ENCODE measurements at places on chromosomes 13 and 19.

- no peak for DNase-seq
Measured at GRCh38 chr13:94327318-94327717, 152.2 kb downstream of the DCT start.

DNA sequence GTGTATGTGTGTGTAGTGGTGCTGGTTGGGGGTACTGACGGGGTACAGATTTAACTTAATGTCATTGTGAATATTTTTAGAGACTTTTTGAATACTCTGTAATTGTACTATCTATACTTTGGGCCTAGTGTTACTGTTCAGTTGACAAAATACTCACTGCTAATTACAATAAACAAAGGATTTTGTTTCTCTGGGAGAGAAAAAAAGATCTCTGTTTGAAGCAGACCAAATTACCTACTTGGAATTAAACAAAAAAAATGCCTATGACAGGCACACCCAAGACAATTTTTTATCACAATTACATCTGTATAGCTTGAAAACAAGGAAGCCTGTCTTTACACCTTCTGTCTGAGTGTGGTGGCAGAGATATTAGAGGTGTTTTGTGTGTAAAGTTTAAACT is 45.1 kb downstream of the OLFM4 start:
- no peak for DNase-seq

DNA sequence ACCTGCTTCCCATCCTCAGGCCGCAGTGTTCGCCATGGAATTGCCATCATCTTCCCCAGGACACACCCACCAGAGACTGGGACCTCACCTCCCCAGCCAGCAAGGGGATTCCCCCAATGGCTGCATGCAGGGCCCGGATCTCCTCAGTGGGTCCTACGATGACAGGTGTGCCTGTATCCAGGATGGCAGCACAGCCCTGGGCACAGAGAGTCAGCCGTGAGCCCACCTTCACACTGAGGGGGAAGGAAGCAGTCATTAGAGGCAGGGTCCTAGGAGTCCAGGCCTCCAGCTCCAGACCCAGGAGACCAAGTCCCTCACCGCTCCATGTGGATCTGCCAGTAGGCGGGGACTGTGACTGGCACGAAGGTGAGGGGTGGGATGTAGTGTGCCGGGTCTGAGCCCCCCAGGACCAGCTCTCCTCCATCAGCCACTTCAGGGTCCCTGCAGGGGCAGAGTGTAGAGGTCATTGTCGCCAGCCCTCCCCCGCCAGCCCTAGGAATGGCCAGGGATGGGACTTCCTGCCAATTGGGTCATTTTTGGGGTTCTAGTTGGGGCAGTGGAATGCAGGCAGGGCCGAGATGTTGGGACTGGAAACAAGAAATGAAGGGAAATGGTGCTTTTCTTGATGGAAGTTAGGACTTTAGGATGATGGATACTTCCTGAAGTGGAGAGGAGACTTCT is 5.7 kb upstream of the KCNC3 start:
- DNase-seq = no peak

- DNase-seq = no peak
Measured at GRCh38 chr19:51417107-51417809, at the start of gene SIGLEC10. Gene SIGLEC10 (minus strand): TSS chr19:51417642. CDS start chr19:51417581, 61 bp downstream.

- DNase-seq = no peak
Measured at GRCh38 chr13:94711561-94712286, 621 bp downstream of the SOX21 start.

GRCh38 chr13:107373551-107373950 is 805.6 kb upstream of the ARGLU1 start:
- no peak for DNase-seq

DNA sequence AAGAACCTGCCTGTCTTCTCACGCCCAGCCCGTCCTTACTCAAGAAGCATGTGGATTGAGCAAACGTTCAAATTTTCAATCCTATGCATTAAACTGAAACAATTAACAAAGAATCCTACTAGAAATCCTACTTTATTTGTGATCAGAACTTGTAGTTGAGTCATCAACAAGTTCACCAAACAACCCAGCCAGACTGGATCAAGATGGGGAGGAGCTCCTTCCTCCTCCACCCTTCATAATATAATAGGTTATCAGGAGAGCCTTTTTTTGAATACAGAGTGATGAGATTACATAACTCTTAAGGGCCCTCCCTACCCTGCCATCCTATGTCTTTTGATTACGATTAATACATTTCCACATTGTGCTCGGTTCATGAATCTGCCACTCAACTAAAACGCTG is 32.7 kb downstream of the SOX21 start:
- no peak for DNase-seq

GRCh38 chr19:15464394-15465385 is at the start of gene RASAL3:
Gene RASAL3 (minus strand): TSS chr19:15464544. CDS start chr19:15464358, 186 bp downstream.
- DNase-seq = peak; percentile 41

DNA sequence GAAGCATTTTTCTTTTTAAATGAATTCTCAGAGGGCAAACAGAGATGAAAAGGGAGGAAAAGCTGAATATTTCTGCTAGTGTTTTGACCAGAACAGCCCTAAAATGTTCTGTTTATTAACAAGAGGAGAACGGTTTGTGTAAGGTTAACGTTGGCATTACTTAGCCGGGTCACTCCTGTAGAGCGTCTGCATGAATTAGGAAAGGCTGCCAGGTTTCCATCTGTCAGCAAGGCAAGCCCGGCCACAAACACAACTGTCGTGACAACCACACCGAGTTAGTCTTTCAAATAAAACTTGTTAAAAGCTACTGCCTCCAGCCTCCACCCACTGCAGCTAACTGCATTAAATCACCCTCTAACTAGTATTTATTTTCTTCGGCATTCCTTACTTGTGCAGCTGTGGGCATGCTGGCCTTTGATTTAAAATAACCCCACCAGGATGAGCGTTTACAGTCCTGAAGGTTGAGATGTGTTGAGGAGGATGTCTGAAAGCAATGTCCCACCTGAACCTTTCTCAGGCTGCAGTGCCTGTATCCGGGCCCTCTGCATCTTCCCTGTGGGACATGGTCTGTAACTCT is 527.9 kb downstream of the FGF9 start:
- no peak for DNase-seq

GRCh38 chr19:30791088-30791487 is 418.9 kb downstream of the ZNF536 start:
- DNase-seq = no peak

- DNase-seq = no peak
Measured at GRCh38 chr19:10924597-10924996, 3.8 kb downstream of the YIPF2 start.

- no peak for DNase-seq
Measured at GRCh38 chr13:114059946-114060860, 72.2 kb downstream of the RASA3 start.

DNA sequence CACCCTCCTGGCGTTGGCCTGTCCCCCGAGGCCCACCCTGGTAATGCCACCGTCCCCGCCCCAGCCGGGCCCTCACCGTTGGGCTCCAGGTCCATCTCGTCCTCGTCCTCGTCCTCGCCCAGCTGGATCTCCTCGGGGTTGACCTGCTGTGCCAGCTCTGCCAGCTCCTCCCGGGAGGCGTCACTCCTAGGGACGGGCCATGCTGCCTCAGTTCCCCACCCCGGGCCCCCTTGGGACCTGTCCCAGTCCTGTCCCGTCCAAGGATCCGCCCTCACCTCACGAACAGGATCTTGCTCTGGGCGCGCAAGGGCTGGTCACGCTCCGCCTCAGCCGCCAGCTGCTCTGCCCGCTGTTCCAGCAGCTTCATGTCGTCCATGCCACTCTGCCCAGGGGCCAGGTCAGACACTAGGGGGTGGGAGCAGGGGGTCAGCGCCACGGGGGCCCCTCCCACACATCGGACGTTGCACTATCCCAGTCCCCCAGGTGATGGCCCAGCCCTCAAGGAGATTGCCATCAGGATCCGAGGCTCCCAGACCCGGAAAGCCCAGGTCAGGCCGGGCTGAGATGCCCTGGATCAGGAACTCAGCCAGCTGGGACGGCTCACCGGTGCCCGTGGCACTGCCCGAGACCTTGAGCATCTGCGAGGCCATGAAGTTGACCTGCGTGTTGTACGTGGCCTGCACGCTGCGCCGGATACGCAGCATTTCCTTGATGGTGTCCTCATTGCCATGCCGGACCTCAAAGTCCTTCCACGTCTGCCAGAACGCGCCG is 9.5 kb downstream of the XAB2 start:
- no peak for DNase-seq

GRCh38 chr19:50486823-50487515 is 10.3 kb upstream of the GARIN5A start:
- DNase-seq = no peak

DNA sequence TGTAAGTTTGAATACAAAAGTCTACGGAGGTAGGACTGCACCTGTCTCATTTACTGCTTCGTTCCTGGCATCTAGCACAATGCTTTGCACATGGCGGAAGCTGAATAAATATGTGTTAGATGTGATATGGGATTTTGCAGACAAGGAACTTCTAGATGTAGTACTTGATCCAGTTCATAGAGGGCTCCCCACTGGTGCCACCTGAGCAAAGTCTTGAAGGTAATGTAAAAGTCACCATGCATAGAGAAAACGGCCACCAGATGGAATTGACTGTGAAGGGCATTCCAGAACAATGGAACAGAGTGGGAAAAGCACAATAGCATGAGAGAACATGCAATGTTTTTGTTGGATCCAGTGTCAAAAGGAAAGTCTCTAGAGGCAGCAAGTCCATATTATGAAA is 209.3 kb downstream of the HS6ST3 start:
- no peak for DNase-seq

DNA sequence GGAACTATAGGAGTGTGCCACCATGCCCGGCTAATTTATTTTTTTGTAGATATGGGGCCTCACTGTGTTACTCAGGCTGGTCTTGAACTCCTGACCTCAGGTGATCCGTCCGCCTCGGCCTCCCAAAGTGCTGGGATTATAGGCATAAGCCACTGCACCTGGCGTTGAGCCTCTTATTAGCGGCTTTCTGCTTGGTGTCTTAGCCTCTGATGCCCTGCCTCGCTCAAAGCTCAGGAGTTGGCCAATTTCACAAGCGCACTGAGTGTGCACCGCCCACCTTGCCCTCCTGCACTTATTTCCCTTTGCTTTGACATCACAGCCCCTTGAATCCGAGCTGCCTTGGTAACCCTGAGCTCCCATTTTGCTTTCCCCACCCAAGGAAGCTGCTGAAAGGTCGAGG is 10.1 kb downstream of the YIPF2 start:
- DNase-seq = no peak

GRCh38 chr19:22427547-22427946 is 5.4 kb upstream of the ZNF98 start:
- DNase-seq = no peak

GRCh38 chr19:35727956-35728706 is 10.3 kb downstream of the KMT2B start:
- no peak for DNase-seq

DNA sequence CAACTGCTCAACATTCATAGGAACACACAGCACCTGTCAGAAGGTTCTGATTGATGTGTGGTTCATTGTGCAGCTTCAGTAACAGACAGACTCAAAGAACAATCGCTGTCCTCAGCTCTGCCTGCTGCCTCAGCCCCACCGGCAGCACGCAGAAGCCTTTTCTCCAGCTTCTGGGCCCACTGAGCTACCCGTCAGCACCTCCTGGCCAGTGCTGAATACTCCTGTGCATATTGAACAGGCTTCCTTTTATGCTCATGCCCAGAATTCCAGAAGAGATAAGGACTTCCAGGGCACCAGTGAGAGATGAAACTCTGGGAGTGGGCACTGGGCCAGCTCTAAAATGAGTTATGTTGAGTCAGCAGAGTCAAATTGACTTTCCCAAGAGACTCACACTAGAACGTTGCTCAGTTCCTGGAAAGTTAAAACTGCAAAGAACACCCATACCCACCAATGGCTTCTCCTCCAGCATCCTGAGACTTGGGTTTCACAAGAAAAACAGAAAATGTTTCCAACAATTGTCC is 119.3 kb downstream of the COL4A1 start:
- no peak for DNase-seq

GRCh38 chr13:40341096-40341471 is 325.4 kb downstream of the FOXO1 start:
- DNase-seq = no peak

- DNase-seq = no peak
Measured at GRCh38 chr13:30355384-30355699, 48.0 kb upstream of the KATNAL1 start.

DNA sequence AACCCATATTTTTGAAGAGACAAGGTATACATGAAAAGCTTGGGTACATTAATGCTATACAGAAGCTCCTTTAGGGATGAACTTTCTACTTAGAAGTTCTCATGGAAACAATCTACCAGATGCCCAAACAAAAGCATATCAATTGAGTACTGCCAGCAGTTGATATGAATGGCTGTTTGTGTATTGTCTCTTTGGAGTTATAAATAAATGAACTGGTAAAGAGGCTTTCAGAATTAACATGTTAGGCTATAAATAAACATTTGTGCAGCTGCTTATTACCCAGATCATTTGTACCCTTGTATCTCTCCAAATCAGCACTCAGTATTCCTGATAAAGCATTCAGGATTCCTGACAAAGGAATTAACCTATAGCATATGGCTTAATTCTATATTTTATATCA is 418.9 kb downstream of the FGF14 start:
- DNase-seq = no peak

DNA sequence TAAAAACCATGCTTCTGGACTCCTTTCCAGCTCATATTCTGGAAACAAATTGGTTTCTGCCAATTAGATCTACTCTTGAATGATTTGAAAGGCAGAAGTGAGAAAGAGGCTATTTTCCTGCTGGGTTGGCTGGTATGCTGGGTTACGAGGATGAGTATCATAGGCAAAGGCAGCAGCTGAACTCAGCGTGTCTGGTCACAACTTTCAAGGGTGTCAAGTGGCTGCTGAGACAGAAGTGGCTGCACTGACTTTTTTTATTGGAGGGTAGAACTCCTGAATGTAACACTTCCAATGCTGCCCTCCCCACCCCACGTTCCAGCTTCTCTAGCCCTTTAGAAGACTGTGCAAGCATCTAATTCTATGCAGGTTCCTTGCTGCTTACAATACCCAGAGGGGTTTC is 8.3 kb upstream of the DZIP1 start:
- DNase-seq = no peak
